Right cardiac atrium (tissue), 5 donors: ENCODE measurements at places on chromosomes 11 and 22. TPM values are rescaled to one million over a fixed set of nuclear protein-coding genes. Genes with fewer than 3 reads are reported as not detected.

DNA sequence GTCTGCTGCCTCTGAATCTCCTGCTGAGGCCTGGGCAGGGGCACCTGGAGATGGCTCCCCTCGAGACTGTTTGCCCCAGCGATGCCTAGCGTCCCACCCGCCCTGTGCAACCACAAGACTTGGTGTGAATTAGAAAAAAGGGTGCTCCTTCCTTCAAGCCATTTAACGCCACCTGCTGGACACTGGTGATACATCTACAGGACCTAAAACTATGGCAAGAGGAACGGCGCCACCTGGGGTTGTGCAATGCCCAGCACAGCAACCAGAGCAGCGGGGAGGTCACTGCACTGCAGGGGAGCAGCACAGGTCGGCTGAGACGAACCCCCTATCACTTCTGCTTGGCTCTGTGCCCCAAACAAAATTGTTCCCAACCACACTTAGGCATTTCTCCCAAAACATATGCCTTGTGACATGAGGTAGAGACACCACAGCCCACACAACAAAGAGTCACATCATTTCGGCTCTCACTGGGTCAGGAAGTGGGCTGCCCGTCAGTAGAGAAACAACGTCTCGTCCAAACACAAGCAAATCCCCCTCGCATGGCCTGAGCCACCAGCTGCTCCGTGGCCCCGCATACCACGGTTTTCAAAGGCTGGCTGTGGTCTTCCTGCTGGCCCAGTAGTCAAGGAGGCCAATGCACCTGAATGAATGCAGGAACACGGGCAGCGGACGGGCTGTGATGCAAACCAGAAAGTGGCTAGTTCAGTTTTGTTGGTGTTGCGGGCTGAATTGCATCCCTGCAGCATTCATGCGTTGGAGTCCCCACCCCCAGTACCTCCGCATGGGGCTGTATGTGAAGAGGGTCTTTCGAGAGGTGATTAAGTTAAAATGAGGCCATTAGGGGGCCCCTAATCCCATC is 171.9 kb downstream of the SHANK2 start:
- peak; percentile 57 for DNase-seq

ISX gene
- total RNA-seq = not detected

DNA sequence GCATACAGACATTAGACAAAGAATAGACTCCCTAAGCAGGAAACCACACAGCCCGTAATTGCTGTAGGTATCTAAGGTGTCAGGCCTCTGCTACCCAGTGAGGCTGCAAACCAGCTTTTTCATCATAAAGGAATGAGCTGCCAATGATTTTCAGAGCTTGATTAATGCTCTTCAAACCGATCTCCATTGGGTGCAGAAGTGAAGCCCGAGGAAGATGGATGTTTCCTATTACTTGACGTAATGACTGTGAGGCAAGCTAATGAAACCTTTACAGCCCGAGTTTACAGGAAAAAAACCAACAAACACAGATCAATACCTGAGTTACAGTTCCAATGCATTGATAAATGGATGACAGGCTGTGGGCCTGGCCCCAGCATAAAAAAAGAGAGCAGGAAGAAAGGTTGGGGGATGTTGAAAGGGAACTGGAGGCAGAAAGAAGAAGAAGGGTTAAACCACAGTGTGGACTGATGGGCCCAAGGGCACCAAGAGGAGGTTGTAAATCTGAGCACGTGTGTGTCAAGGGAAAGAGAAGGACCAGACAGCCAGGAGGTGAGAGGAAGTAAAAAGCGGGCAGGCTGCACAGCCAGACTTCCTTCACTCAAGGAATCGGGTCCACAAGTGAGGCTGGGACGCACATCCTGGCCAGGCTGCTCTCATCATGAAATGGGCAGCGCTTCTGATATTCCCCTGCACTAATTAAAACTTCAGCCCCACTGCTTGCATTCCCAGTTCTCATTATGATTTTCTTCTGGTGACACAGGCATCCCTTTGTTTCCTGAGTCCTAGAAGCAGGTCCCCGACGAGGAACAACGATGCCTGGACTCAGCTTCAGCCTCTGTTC is 70.6 kb upstream of the NTM start:
- DNase-seq = no peak

GRCh38 chr11:63573881-63574855 is 11.0 kb upstream of the PLAAT2 start:
- DNase-seq = peak; percentile 52

DNA sequence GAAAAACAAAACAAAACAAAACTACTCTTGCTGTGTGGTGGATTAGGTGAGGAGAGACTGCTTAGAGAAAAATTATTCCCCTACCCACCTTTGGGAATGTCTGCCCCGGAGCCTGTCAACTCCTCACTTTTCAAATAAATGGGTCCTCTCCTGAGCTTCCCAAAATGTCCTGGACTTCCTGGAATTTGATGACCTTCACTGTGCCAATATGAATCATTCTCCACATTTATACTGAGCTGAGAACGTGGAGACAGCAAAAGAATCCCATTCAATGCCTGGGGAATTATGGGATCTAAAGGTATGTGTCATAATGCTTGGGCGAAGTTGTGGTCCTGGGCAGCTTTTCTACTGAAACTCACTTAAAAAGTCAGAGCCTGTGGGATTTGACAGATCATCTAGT is 136.8 kb downstream of the KIF18A start:
- no peak for DNase-seq

GALNT18 gene
- total RNA-seq = 17.5 TPM

GRCh38 chr11:74460481-74461154 is 6.7 kb downstream of the KCNE3 start:
- no peak for DNase-seq

FOLR3 gene
- 1.2 TPM for total RNA-seq

- no peak for DNase-seq
Observed at GRCh38 chr11:390175-390574, 3.8 kb upstream of the PKP3 start.

DNA sequence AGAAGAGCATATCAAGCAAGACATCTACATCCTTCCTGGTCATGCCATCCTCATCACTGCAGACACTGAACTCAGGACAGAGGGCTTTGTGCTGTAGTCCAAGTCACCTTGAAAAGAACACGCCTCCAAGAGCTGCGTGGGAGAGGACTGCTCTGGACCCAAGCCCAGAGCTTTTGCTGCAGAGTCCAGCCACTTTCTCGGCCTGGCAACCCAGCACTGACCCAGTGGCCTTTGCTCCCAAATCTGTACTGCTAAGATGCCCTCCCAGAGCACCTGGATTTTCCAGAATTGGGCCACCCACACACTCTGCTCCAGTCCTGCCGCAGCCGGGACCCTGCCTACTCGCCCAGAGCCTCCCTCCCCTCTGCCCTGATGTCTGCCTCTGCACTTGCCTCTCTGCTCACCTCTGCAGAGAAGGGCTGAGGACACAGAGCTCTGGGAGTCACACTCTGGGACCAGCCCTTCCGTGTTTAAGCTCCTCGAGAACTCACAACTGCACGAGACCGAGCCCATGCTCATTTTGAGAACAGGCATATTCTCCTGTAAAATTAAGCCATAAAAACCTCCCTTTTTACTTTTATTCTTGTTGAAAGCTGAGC is 83.8 kb upstream of the CSNK2A3 start:
- no peak for DNase-seq

GRCh38 chr11:3949125-3949524 is 93.7 kb downstream of the STIM1 start:
- DNase-seq = no peak

DNA sequence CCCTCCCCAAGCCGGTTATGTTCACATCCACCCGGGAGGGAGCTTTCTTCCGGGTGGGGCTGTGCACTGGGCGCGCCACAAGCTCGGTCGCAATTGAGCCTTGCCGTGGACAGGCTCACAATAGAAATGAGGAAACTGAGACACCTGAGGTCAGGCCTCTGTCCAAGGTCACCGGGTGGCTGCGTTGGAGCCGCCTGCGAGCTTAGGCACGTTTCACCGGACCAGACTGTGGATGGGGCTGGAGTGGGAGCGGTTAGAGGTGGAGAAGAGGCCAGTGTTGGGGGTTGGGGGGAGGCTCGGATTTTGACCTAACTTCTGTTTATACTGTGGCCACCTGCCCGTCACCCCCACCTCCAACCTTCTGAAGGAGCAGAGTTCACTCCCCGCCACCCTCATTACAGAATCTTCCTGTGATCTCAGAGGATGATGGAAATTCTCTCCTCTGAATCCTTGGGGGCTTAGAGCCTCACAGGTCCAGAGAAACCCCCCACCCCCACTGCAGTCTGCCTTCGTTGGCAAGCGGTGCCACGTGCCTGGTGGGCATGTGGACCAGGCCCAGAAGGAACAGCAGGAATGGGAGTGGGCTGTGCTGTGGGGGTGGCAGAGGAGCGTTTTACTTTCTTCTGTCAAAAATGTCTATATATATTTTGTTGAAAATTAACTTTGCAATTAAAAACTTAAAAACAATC is 631 bp upstream of the NPTXR start:
- DNase-seq = peak; percentile 66

CDCA5 gene
- 1.6 TPM for total RNA-seq

DNA sequence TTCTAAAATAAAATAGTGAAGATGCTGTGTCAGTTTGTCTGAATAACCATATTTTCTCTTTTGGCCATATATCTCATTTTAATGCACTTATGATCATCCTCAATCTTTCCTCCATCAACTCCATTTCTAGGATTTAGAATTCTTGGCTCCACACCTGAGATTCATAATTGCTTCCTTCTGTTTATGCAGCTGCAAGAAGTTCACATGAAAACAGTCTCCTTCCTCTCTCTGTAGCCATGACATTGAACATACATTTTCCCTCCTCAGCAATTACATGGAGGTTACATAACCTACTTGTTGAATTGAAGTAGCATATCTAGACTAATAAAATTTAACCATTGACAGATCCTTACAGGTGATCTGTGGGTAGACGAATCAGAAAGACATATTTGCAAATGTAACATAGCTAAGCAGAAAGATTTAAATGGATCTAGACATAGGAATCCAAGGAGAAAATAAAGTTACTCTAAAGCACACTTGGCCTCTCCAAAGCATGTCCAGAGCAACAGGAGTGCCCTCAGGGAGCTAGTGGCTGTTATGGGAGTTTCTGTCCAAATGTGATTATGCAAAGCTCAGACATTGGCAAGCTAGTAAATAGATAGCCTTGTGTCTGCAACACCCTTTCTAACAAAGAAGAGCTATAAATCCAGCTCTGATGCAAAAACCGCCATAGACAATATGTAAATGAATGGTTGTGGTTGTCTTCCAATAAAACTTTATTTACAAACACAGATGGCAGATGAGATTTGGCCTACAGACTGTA is 119.9 kb upstream of the MPPED2 start:
- DNase-seq = no peak

DNA sequence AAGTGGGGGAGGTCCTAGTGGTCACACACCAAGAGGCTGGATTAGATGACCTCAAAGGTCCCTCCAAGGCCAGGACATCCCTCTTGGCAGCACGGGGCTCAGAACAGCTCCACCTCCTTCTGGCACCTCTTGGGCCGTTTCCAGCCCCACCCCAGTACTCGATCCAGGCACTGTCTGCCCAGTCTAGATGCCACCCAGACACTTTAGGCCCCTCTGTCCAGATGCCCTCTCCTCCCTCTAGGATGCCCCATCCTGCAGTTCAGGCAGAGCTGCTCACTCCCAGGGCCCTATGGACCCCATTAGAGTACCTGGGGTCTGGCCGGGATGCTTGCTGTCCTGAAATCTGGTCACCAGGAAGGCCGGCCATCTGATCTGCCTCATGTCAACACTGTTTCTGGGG is 34.7 kb upstream of the PRR5 start:
- DNase-seq = no peak

GRCh38 chr11:125941619-125942611 is 3.9 kb upstream of the VSIG10L2 start:
- DNase-seq = peak; percentile 85

DNA sequence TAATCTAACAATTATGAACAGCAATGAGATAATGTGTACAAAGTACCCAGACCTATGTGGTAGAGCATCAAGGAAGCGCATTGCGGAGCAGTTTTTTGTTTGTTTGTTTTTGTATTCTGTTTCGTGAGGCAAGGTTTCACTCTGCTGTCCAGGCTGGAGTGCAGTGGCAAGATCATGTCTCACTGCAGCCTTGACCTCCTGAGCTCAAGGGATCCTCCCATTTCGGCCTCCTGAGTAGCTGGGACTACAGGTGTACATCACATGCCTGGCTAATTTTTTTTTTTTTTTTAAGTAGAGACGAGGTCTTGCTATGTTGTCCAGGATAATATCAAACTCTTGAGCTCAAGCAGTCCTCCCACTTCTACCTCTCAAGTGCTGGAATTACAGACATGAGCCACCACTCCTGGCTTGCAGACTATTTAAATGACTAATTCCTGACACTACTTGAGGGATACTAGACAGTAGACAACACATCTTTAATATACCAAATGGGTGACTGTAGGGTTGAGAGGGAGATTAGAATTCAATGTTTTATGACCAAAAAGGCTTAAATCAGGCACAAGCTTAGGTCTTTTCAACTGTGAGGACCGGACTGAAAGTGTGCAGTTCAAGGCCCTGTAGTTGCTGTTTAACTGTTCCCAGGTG is 12.7 kb downstream of the OR51B4 start:
- DNase-seq = no peak

GGTLC2 gene
- not detected for total RNA-seq

- no peak for DNase-seq
Observed at GRCh38 chr11:83011333-83012167, 60.1 kb downstream of the RAB30 start.

DNA sequence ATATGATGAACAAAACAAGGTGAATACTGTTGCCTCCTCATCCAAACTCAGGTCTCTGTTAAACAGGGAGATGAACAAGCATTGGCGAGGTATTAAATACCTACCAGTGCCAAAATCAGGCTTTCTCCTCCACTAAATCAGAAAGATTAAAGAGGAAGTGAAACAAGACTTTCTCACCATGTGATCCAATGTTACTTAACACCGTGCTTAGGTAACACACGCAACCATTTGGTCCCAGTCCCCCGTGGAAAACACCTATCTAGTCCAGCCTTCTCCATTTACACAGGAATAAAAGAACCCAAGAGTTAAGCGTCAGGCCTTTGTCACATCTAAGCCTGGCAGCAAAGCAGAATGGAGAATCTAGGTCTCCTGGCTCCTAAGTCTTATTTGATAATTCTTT is 34.5 kb downstream of the TENM4 start:
- DNase-seq = no peak

GRCh38 chr11:45906096-45906682 is 882 bp downstream of the FREY1 start:
- no peak for DNase-seq

- no peak for DNase-seq
Observed at GRCh38 chr11:69702239-69702691, 1.6 kb downstream of the FGF19 start.

GRCh38 chr11:1157341-1157644 is 460 bp upstream of the MUC5AC start:
- DNase-seq = no peak

DNA sequence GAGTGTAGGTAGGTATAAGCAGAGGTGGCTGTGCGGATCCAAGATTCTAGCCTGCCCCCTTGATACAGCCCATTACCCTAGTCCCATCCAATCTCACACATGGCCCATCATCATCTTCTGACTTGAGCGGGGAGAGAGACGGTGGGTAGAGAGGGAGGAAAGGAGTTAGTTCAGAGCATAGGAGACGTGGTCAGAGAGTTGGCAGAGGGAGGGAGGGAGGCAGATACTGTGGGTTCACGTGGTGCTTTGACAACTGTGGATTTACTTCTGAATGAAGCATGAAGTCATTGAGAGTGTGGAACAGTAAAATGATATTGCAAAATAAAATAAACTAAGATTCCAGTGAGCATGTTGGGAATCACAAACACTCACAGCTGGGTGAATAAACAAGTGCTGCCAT is 31.4 kb upstream of the VPREB1 start:
- DNase-seq = no peak
